A549 treated with Mapracorat at 1 μM for 4 hours (cell line): ENCODE measurements at places on chromosomes 7 and 10. TPM values are rescaled to one million over a fixed set of nuclear protein-coding genes. Genes with fewer than 3 reads are reported as not detected.

The CYP2C19 gene
- 0.12 TPM in 1 of 5 replicates, not detected in the others for total RNA-seq

The PDK4 gene
- 18.2 to 24.6 TPM (median 22.2 TPM) in 5 replicates for total RNA-seq

The ITGA8 gene
- total RNA-seq, result not detected in 5 replicates

The KLF14 gene
- 0.08 TPM in 1 of 5 replicates, not detected in the others for total RNA-seq

The MEOX2 gene
- total RNA-seq, result not detected in 5 replicates

The WDR11 gene
- 20.2 to 24.5 TPM (median 23.4 TPM) in 5 replicates for total RNA-seq

The PARD3 gene
- total RNA-seq, result 57.8 to 71.5 TPM (median 60.2 TPM) in 5 replicates

The NME8 gene
- not detected in 5 replicates for total RNA-seq

The COBL gene
- 3.8 to 5.2 TPM (median 4.2 TPM) in 5 replicates for total RNA-seq

The TET1 gene
- total RNA-seq, result 0.41 to 0.65 TPM (median 0.56 TPM) in 5 replicates

The PTPRN2 gene
- total RNA-seq, result 0.72 to 1.5 TPM (median 1.0 TPM) in 5 replicates

The LRRC18 gene
- not detected in 5 replicates for total RNA-seq

The SPDYE9 gene
- not detected in 5 replicates for total RNA-seq

The LSM5 gene
- 85.5 to 106 TPM (median 98.2 TPM) in 5 replicates for total RNA-seq

The GNAT3 gene
- not detected in 5 replicates for total RNA-seq

The CRPPA gene
- total RNA-seq, result 0.45 to 0.67 TPM (median 0.60 TPM) in 5 replicates

The OR13A1 gene
- not detected in 5 replicates for total RNA-seq

The PPP1R17 gene
- total RNA-seq, result not detected in 5 replicates

The IFT22 gene
- total RNA-seq, result 51.3 to 56.0 TPM (median 53.1 TPM) in 5 replicates

The TMEM178B gene
- 1.3 to 1.9 TPM (median 1.5 TPM) in 5 replicates for total RNA-seq

The MRC1 gene
- 0.03 TPM in 2 of 5 replicates, not detected in the others for total RNA-seq

The NPTX2 gene
- 0.09 to 0.18 TPM (median 0.14 TPM) in 5 replicates for total RNA-seq

The FGL2 gene
- not detected in 5 replicates for total RNA-seq

The TMEM236 gene
- total RNA-seq, result 0.02 to 0.08 TPM (median 0.03 TPM) in 5 replicates

The NPY gene
- total RNA-seq, result not detected in 5 replicates

The FZD8 gene
- 3.4 to 5.4 TPM (median 5.3 TPM) in 5 replicates for total RNA-seq

The ANKRD2 gene
- 4.7 to 7.9 TPM (median 6.3 TPM) in 5 replicates for total RNA-seq

The TMEM225B gene
- 0.38 to 1.2 TPM (median 0.84 TPM) in 5 replicates for total RNA-seq

The NUTM2E gene
- 0.08 to 0.33 TPM (median 0.24 TPM) in 5 replicates for total RNA-seq

The MGMT gene
- total RNA-seq, result 6.6 to 8.2 TPM (median 7.3 TPM) in 5 replicates

The SLC16A9 gene
- 0.12 to 0.17 TPM (median 0.13 TPM) in 5 replicates for total RNA-seq

The POM121C gene
- 30.4 to 43.0 TPM (median 37.6 TPM) in 5 replicates for total RNA-seq

The SYT15 gene
- 2.3 to 4.1 TPM (median 2.4 TPM) in 5 replicates for total RNA-seq
